ENCODE measurements at places on chromosomes 4 and X. TPM values are rescaled to one million over a fixed set of nuclear protein-coding genes. Genes with fewer than 3 reads are reported as not detected.

- DNase-seq = peak; percentile 72
- peaks cover 66% of the 10 kb centered on the region for H3K36me3 ChIP-seq
- peak overlapping the region; percentile 90 for H3K4me3 ChIP-seq
- no peaks in the 10 kb centered on the region for H3K27me3 ChIP-seq
- H3K27ac ChIP-seq = peak overlapping the region; percentile 93
These were observed 26.4 kb downstream of the NOP14 start for GRCh38 chr4:2936773-2937145.

DNA sequence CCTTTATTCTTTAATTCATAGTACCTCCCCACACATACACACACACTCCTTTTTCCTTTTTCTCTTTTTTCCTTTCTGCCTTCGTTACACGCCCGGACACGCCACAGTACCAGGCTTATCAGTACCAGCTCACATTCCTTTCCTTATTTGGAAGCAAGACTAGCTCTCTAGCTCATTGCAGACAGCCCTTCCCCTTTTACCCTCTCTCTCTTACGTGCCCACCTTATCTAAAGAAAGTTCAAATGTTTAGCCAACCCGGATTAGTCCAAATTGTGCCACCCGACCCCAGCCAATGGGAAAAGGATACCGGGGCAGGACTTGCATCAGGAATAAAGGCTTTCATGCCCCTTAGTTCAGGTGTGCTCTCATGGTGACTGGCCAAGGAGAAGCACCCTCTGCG, 194.7 kb upstream of the VCX3A start:
- peaks cover 2% of the 10 kb centered on the region for H3K4me1 ChIP-seq
- H3K27me3 ChIP-seq = no peaks in the 10 kb centered on the region
- DNase-seq = no peak
- H3K27ac ChIP-seq = no peak overlapping the region
- no peaks in the 10 kb centered on the region for H3K36me3 ChIP-seq
- no peak overlapping the region for H3K4me3 ChIP-seq

DNA sequence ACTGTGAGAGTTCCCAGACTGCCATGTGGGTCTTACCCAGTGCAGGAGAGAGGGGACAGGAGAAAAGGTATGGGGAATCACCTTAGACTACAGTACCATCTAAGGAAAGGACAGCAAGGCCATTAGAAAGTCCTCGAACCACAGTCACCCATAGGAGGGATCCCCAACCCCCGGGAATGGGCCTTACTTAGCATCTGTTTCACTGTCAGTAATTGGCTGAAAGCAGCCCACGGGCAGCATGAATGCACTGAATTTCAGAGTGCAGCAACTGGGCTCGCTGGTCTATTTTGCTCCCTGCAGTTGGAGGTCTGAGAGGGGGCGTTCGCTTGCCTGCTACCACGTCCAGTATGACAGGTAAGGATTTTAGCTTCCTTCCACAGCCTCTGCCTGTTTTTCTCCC, 50.4 kb upstream of the KLHL8 start:
- H3K27me3 ChIP-seq = peaks cover 19% of the 10 kb centered on the region
- no peak for DNase-seq
- H3K36me3 ChIP-seq = no peaks in the 10 kb centered on the region
- H3K4me1 ChIP-seq = no peaks in the 10 kb centered on the region

DNA sequence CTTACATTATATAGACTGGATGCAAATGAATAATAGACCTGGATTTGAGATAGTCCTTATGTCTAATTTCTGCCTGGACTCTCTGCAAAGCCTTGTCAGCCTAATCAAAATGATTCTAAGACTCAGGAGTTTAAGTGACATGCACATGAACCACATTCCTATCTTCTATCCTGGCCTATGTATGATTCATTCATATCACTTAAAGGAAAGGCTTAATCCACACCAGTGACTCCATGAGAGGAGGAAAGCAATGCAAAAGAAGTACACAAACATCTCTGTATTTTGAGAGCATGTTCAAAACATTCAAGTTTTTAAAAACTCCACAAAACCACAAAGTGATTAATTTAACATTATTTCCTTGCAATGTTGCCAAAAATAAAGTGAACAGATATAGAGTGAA, 14.6 kb downstream of the AMOT start:
- no peak for DNase-seq
- no peaks in the 10 kb centered on the region for H3K27me3 ChIP-seq
- H3K4me3 ChIP-seq = no peak overlapping the region

DNA sequence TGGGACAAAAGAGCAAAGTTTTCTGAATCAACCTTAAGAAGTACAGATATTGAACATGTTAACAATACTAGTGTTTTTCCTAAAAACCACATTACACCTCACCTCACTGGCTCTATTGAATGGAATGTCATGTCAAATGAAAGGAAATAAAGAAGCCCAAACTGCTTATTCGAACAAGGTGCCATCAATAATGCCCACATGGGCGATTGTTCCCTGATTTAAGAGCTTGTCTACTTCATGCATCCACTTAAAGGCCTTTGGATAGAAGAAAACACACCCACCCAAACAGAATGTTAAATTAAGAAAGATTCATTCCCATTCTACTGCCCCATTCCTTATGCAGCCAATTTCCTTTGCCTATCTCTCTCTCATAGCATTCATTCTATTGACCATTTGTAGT, 118.5 kb upstream of the PAQR3 start:
- H3K36me3 ChIP-seq = no peaks in the 10 kb centered on the region
- H3K4me1 ChIP-seq = no peaks in the 10 kb centered on the region
- no peak overlapping the region for H3K4me3 ChIP-seq
- no peak overlapping the region for H3K27ac ChIP-seq
- no peaks in the 10 kb centered on the region for H3K27me3 ChIP-seq
- DNase-seq = no peak

DNA sequence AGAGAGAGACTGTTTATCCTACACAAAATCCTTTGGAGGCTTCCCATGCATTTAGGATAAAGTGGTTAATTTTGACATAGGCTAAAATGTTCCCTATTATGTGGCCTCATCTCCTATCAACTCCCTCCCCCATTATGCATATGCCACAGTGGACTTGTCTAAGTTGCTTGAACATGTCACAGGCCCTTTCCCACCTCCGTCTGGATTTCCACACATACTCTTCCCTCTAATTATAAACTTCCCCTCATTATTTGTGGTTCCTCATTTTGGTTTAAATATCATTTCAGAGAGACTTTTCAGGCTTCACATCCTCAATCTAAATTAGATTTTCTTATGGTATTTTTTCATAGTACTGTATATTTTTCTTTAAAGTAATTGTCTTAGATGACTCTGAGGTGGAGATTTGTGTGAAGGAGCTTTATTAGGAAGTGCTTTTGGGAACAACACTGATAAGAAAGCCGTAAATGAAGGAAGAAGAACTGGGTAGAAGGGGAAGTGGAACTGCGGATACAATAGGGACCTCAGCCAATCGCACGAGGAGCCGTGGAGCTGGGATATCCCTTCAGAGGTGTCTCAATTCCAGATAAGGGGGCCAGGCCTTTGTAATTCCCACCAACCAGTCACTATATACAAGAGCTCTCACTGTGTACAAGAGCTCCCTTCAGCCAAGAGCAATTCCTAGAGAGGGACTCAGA, 7.9 kb downstream of the C4orf17 start:
- no peaks in the 10 kb centered on the region for H3K36me3 ChIP-seq
- no peak for DNase-seq
- no peak overlapping the region for H3K27ac ChIP-seq
- no peaks in the 10 kb centered on the region for H3K4me1 ChIP-seq
- no peak overlapping the region for H3K4me3 ChIP-seq

GRCh38 chrX:68695206-68695845, 47.9 kb downstream of the STARD8 start:
- no peaks in the 10 kb centered on the region for H3K36me3 ChIP-seq
- no peaks in the 10 kb centered on the region for H3K27me3 ChIP-seq
- no peak for DNase-seq
- H3K27ac ChIP-seq = peak overlapping the region; percentile 53

Gene RRAGB
- total RNA-seq = 6.5 TPM

Gene NMU
- total RNA-seq = not detected

Gene ARSD
- total RNA-seq = 1.8 TPM

Gene SASH3
- 115 TPM for total RNA-seq
